ENCODE measurements at places on chromosomes 1 and 21.

DNA sequence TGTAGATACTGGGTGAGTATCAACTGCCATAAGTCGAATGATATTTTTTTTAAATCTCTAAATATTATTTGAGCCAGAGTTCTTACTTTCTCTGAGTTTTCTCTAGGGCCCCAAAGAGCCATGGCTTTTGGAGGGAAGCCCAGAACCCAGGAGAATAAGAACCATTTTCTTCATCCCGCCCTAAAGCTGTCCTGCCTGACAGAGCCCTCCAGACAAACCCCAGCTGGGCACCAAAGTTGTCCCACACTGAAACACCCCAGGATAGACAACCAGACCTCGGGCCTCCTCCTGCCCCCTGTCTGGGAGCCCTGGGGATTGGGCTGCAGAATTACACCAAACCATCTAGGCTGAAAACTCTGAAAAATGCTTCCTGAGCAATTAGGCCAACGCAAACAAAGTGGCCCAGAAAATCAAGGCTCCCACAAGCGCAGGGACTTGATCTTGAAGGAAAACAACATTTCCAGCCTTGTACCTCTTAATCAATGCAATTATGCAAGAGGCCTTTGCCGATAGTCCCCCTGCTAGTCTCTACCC lies 113.1 kb downstream of the RRAGC start:
- H3K27ac ChIP-seq: no peak overlapping the region
- no peaks in the 10 kb centered on the region for H3K4me1 ChIP-seq
- no peaks in the 10 kb centered on the region for H3K36me3 ChIP-seq
- DNase-seq: no peak
- no peak overlapping the region for H3K4me3 ChIP-seq

- H3K36me3 ChIP-seq: no peaks in the 10 kb centered on the region
- no peaks in the 10 kb centered on the region for H3K27me3 ChIP-seq
- no peak overlapping the region for H3K27ac ChIP-seq
- H3K4me1 ChIP-seq: no peaks in the 10 kb centered on the region
- no peak overlapping the region for H3K4me3 ChIP-seq
- DNase-seq: no peak
These were observed 93.5 kb downstream of the TM2D1 start for GRCh38 chr1:61631436-61631835.

- no peak for DNase-seq
- H3K36me3 ChIP-seq: no peaks in the 10 kb centered on the region
- no peak overlapping the region for H3K4me3 ChIP-seq
These were observed 138.1 kb downstream of the MIS18A start for GRCh38 chr21:32140604-32141317.

- no peaks in the 10 kb centered on the region for H3K4me1 ChIP-seq
- peaks cover 7% of the 10 kb centered on the region for H3K27me3 ChIP-seq
- DNase-seq: no peak
These were observed 1.7 kb downstream of the PCNX2 start for GRCh38 chr1:233293556-233294446.
